ENCODE measurements at places on chromosomes 6 and 20.

GRCh38 chr6:12791371-12791770 is 74.8 kb downstream of the PHACTR1 start:
- DNase-seq: no peak

GRCh38 chr6:32952817-32953739 is at the start of gene HLA-DMA:
Gene HLA-DMA, minus strand, starts transcription at chr6:32953097. Its CDS starts 61 bp downstream, at chr6:32953036.
- peak; percentile 98 for DNase-seq

DNA sequence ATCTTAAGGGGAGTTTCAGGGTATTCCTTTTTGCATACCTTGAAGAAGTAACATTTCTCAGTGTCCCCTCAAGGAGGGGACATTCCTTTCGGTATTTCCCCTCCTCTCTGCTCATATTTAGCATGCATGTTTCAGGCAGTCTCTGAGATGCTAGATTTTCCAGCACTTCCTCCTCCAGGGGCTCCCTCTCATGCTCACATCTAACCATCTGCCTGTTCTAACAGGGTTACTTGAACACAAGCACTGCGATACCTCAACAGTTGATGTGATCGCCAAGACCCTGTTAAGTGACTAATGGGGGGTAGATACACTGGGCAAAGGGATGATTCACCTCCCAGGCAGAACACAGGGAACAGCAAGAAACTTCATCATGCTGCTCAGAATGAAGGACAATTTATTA is 12.9 kb upstream of the MCM3 start:
- peak; percentile 14 for DNase-seq

GRCh38 chr6:169035385-169036240 is 218.0 kb downstream of the THBS2 start:
- DNase-seq: no peak

- no peak for DNase-seq
Observed at GRCh38 chr6:106275692-106276091, 49.9 kb downstream of the ATG5 start.

- DNase-seq: no peak
Observed at GRCh38 chr20:14360416-14360815, 23.0 kb upstream of the FLRT3 start.

DNA sequence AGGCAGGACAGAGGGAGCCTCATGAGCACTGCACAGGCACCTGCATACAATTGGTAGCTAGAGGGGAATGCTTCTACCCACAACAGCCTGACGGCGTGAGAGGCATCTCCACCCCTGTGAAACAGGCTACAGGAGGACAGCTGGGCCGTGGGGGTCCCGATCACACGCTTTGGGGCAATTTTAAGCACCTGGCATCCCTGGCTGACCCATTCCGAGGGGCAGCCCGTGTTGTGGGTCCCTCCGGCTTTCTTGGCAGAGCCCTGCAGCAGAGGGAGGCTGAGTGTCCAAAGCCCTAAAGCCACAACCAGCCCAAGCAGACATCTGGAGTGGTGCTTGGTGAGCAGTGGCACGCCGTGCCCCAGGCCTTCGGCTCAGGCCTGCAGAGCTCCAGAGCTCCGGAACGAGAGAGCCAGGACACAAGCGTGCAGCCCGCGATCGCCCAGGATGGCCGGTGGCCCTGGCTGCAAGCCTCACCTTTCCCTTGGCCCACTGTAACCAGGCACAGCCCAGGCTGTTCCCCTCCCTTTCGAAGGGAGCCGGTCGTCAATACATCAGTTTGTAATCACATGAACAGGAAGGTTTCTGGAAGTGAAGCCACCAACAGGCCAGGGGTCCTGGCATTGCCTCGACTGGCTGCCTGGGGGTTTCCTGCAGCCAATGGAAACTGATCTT is 81.4 kb downstream of the DLL1 start:
- no peak for DNase-seq

- DNase-seq: peak; percentile 35
Observed at GRCh38 chr6:14001329-14002012, 76.7 kb downstream of the RNF182 start.

DNA sequence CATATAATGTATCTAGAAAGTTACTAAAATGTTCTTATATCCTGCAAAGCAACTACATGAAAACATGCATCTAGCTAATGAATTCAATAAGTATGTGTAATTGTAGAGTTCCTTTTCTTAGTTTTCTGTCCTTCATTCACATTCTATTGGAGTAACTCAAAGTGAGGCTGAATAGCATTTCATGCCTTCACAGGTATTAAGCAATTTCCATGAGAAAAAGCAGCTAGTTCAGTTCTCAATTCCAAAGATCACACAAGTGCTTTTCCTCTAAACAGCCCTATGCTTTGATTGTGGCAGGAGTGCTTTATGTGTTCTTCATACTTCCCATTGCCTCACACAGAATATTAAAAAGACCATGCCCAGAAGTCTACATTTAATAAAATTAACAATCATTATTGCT is 274.9 kb downstream of the RFPL4B start:
- no peak for DNase-seq

DNA sequence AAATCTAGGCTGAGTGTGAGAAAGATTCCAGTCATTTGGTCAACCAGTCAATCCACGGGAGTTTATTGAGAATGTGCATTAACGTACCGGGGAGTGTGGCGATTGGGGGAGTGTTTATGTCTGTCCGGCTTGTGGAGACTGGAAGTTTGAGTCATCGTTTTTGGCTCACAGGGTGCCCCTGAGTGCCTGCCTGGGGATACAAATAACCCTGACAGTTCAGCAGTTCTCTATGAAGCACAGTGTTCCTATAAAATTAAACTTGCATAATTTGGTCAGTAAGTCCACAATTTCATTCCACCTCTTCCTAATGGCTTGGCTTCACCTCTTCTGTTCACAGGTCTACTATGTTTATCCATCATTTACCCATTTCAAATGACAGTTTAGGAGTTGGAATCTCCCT is 72.6 kb upstream of the PLEKHG1 start:
- no peak for DNase-seq

DNA sequence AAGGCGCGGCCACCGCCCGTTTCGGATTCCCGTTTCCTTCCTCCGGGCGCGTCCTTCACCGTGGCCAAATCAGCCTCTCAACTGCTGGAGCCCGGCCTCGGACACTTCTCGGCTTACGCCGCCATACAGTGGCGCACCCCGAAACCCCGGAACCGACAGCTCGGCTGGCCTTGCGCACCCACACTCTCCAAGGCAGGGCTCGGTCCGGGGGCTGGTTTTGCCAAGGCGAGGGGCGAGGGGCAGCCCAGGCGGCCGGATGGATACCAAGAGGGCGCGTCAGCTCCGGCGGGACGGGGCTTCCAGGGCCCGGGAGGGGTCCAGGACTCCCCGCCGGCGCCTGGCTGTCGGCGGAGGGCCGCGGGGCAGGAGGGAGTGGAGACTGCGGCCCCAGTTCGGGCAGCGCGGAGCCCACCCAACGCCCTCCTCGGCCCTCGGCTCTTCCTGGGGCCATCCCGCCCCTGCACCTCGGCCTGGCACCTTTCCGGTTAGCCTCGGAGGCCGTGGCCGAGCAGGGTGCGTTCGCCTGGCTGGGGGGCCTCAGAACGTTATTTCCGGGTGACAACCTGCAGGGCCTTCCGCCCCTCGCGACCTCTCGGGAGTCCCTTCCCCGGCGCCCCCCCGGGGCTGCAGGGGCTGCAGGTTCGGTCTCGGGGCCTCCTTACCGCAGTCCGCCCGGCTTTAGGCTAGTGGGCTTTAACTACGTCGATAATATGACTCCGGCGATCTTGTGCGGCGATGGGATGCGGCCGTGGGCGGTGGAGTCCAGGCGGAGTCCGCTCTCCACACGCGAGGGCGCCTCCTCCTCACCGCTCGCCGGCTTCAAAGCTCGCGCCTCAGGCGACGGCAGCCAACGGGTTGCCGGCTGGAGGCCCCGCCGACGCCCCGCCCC is 697 bp upstream of the CEP43 start:
- DNase-seq: peak; percentile 48

GRCh38 chr6:4316867-4317400 is 181.6 kb upstream of the ECI2 start:
- DNase-seq: peak; percentile 92

- no peak for DNase-seq
Observed at GRCh38 chr6:50211582-50211981, 161.9 kb upstream of the DEFB112 start.

GRCh38 chr20:23564927-23565326 is 3.4 kb downstream of the CST9L start:
- DNase-seq: no peak

- no peak for DNase-seq
Observed at GRCh38 chr6:133990321-133990720, 37.3 kb downstream of the TBPL1 start.

- no peak for DNase-seq
Observed at GRCh38 chr20:22535483-22535882, 48.9 kb downstream of the FOXA2 start.

DNA sequence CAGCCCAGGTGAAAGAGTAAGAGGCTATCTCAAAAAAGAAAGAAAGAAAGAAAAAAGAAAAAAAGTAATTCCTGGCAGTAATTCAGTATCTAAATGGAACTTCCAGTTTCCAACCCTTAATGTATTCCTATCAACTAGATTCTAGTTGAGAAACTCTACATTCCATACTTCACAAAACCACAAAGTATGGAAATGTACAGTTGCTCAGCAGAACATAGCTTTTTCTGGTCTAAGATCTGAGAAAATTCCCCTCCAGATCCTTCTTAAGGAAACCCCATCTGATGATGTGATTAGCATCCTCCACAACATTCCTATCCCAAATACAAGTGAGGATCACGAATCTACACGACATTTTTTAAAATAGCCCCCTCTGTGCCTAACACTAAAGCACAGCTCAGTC is 3.6 kb downstream of the ARMH2 start:
- no peak for DNase-seq

DNA sequence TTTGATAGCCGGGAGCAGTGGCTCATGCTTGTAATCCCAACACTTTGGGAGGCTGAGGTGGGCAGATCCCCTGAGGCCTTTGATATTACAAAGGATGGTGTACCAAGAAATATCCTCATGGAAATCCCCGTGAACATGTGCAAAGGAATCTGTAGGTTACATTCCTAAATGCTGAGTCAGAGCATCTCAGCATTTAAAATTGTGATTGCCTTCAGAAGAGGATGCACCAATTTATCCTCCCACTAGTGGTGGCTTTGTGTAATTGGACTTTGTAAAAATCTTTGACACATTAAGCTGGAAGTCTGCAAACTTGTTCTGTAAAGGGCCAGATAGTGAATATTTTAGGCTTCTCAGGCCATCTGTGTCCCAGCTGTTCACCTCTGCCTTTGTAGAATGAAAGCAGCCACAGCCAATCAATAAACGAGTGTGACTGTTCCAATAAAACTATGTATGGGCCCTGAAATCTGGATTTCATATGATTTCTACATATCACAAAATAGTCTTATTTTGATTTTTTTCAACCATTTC is 11.8 kb downstream of the TMEM14B start:
- peak; percentile 68 for DNase-seq

DNA sequence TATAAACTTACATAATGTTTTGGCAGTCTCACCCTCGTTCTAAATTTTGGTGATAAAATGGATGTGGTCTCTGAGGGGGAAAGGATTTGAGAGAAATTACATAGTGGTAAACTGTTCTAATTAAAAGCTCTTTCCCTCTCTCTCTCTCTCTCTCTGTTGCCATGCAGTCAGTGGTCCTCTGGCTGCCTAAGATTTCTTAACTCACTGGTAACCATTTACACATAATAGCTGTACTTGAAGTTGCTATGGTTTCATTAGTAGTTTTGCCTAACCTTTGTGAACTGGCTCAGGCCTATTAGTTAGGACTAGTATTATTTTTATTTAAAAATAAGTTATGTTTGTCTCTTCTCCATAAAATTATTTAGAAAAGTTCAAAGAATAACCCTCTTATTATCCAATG is 42.0 kb downstream of the MAPK14 start:
- DNase-seq: no peak

GRCh38 chr6:35532126-35532525 is 19.4 kb upstream of the TULP1 start:
- DNase-seq: no peak

DNA sequence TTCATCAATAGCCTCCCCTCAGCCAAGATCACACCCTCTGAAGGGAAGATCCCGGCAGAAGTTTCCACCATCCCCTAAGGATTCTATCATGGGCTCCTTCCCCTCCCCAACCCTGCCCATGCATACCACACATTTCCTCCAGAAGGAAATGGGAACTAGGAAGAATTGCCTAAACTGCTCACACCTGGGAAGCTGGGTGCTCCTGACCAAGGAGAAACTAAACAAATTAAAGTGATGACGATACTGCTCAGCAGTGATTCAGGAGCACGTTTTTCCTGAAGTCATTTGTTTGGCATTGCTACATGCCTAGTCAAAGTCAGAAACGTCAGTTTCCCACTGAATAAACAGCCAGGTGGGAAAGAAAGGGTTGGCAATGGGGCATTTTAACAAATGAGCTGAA is 136.1 kb upstream of the CDYL start:
- DNase-seq: peak; percentile 6

DNA sequence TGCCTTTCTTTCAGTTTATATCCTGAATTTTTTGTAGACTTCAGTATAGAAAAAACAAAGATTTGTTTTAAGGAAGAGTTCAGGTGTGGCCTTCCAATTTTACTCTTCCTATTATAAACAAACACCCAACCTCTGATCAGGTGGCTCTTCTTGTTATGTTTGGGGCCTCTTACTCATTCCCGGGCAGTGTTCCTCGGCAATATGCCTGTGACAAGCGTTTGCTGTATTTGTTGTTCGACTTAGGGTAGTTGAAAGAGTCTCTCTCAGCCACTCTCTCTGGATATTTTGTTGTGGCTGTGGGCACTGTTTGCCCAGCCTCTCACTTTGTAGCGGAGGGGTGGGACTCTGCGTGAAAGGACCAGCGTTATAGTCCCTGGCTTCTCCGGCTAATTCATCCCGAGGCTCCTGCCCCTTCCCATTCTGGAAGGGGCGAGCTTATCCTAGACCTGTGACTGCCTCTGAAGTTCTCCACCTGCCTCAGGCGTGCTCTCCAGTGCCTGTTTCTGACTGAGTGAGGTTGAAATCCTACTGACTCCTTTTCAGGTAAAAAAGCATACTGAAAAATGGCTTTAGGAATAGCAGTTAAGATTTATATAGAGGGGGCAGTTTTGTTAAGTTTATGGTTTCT is 97.4 kb downstream of the PLCB4 start:
- no peak for DNase-seq

GRCh38 chr6:139904568-139904967 is 530.1 kb upstream of the CITED2 start:
- no peak for DNase-seq

DNA sequence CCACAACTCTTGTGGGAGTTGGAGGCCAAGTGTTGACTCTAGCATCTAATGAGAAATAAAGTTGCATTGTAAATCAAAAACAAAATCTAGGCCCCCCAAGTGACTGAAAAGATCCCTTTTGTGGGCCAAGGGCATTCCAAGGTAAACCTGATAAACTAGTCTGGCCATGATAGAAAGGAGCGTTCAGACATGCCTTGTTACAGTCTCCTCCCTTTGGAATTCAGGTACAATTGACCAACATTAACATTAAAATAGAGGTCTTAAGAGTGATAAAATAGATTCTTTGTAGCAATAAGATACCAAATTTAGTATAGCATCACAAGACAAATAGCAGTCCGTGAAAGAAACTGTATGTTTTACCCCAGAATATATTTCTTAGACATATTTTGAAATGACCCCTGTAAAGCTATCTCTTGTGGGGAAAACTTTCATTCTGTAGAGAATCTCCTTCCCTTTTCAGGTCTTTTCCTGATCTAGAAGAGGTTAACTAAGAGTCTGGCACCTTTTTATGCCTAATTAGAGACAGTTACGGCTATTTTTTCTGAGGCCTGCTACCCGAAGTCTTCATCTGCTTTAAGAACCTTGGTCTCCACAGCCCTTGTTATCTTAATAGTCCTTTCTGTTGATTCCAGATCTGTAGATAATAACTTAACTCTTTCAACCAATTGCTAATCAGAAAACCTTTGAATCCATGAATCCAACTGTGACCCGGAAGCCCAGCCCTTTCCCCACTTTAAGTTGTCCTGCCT is 495.4 kb upstream of the MMS22L start:
- DNase-seq: no peak

Data from suppressor macrophage treated with lipopolysaccharide for 1 hour (primary cell).